ENCODE measurements at places on chromosomes 3 and 15. TPM values are rescaled to one million over a fixed set of nuclear protein-coding genes. Genes with fewer than 3 reads are reported as not detected.

SPPL2A gene
- 130 TPM for total RNA-seq

DNA sequence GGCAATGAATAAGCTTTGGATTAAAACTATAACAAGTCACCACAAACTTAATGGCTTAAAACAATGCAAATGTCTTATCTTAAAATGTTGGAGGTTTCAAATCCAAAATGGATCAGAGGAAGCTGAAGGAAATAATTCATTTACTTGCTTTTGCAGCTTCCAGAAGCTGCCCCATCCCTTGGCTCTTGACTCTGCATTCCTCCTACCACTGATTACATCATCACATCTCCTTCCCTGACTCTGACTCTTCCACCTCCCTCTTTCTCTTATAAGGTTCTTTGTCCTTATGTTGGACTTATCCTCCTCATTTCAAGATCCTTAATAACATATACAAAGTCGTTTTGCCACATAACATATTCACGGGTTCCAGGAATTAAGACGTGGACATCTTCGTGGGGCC is 982.8 kb upstream of the ROBO1 start:
- no peak for DNase-seq

GRCh38 chr15:45441686-45442085 is 63.3 kb upstream of the GATM start:
- no peak for DNase-seq

- DNase-seq: no peak
These were observed 671.1 kb downstream of the TUSC7 start for GRCh38 chr3:117380631-117381030.

DNA sequence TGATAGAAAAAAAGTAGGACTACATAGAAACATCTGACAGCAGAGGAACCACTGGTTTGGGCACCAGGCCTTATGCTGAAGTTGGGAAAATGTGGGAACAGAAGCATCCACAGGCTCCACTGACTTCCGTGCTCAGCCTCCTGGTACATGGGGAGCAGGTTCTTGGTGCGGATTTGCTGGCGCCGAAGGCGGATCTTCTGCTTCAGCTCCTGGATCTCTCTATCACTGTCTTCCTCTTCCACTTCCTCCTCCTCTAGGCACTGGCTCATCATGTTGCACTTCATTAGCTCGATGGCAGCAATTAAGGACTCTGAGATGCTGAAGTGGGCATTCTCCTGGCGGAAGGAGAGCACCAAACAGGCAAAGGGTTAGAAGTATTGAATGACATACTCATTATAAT is 42.5 kb downstream of the RUBCN start:
- no peak for DNase-seq

All from activated T-cell treated with anti-CD3 and anti-CD28 coated beads, Interleukin-2, amount 50 U/mL, for 72 hours (primary cell).